ENCODE measurements at places on chromosomes 11 and 22.
A peak's percentile ranks its signal among the peaks of the same experiment; 100 is the strongest.

- no peak for DNase-seq
Observed at GRCh38 chr11:67611704-67612587, 5.2 kb downstream of the NDUFV1 start.

DNA sequence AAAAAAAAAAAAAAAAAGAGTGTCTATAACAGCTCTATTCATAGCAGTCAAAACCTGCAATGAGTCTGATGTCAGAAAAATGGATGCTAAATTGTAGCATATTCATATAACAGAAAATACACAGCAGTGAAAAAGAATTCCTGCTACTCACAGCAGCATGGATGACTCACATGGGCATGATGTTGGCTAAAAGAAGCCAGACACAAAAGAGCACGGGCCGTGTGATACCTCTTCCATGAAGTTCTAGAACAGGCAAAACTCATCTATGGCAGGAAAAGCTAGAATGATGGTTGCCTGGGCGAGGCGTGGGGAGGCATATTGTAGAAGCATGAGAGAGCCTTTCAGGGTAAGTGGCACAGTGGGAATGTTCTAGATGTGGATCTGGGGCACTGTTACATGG is 18.9 kb downstream of the PLAAT3 start:
- DNase-seq = no peak

- peak; percentile 91 for DNase-seq
Observed at GRCh38 chr11:10807493-10808234, 1.1 kb downstream of the EIF4G2 start.

DNA sequence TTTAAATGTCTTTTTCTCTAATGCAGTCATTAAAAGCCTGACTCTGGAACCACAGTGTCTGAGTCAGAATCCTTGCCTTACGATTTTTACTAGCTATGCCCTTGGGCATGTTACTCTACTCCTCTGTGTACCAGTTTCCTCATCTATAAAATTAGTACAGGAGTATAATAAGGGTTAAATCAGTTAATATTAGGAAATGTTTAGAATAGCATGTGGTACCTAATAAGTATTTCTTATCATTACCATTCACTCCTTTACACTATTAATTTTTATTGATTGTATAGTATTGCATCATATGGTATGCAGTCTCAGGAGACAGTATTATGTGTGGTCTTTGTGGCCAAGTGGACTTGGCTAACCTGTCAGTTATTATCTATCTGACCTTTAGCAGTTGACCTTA is 68.2 kb downstream of the METTL15 start:
- DNase-seq = no peak

- DNase-seq = no peak
Observed at GRCh38 chr22:36056980-36057379, 28.4 kb upstream of the RBFOX2 start.

DNA sequence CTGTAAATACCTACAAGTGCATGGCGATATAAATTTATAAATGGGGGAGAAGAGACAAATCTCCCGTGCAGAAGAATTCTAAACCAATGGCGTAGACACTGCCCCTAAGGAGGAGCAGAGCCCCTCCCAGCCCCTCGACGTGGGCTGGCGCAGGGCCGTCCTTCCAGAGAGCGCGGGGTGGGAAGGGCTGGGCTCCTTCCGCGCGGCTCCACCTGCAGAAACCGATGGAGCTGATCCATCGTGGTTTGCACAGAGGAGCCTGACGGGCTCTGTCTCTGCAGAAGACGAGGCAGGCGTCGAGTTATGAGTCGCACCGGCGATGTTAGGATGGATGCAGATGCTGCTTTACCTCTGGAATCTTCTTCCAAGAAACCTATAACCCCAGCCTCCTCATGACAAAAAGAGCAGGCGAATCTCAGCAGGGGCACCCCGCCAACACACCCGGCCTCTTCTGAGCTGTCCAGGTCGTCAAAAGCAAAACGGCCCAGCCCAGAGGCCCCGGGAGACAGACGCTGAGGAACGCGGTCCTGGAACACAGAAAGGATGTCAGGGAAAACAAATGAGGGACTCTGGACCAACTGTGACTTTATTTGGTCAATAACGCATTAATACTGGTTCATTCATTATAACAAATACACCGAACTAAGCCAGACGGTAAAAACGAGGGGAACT is 11.0 kb upstream of the B4GALNT4 start:
- DNase-seq = no peak

GRCh38 chr11:114846416-114846791 is 168.1 kb downstream of the NXPE2 start:
- DNase-seq = no peak

DNA sequence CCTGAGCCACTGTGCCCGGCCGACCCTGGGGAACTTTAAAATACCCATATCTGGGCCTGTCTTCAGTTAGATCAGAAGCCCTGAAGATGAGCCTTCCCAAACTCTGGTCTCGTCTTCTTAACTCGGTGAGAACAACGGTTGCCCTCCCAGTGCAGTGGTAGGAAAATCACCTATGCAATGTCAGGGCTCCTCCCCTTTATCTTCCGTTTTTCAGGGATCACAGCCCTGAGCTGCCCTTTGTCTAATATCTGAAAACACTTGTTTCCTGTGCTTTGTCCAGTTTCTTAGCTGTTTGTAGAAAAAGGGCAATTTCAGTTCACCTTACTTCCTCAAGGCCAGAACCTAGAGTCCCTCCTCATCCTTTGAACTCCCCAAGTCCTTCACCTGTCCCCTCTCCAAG is 9.4 kb downstream of the DRAP1 start:
- DNase-seq = no peak

- DNase-seq = no peak
Observed at GRCh38 chr11:66491315-66491935, 11.2 kb downstream of the DPP3 start.

Data from kidney (tissue), 22 donors.